ENCODE measurements at places on chromosomes 3 and 15.

GRCh38 chr3:150105025-150105424 lies 134.3 kb upstream of the PFN2 start:
- no peak for DNase-seq

- no peak for DNase-seq
Observed at GRCh38 chr3:12825156-12825555, 16.2 kb downstream of the RPL32 start.

DNA sequence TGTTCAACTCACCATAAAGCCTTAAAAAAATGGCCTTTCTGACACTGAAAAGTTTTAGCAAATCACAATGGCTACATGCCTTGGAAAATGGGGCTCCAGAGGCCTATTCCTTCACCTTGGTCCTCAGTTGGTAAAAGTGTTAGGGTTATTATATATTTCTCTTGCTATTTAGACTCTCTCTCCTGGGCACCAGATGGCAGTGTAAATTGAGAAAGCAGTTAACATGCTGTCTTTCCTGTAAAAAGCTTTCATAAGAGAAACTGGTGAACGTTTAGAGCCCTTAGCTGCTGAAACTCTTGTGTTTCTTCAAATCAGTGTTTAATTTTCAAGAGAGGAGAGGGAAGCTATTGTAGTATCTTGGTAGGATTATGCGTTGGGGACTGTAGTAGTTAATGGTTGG lies 89.9 kb downstream of the LRTM1 start:
- DNase-seq = no peak

- no peak for DNase-seq
Observed at GRCh38 chr3:132469326-132469725, 52.0 kb downstream of the DNAJC13 start.

DNA sequence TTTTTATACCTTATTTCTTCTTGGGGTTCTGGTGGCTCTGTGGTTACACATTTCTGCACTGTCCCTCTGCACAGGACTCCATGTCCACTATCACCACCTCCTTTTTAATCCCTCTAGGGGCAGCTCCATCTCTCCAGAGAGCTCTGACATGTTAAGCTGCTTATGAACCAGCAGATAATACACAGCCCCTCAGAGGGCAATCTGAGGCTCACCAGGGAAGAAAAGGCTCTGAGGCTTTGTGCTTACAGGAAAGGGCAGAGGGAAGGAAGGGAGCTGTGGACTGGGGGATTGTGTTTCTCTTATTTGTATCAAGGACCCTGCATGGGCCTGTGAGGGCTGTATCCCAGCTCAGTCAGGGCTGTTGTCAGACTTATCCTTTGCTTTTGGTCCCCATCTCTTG lies 164.5 kb downstream of the EPHB1 start:
- DNase-seq = no peak
